ENCODE measurements at places on chromosomes 4 and X.

DNA sequence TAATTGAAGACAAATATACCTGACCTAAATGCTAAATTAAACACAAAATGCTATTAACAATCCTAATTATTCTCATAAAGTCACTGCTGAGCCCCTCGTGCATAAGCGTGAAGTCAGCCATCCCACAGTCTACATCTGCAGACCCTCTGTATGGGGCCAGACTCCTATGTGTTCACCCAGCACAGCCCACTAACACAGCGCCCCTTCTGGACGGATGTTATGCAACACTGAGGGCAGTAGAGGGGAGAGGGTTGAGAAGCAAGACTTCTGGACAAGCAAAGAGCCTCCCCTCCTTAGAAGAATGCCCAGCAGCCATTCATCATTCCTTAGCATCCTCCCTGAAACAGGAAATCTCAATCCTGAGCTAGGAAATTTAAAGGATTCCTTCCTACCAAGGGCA is 7.9 kb downstream of the TRPC3 start:
- peak; percentile 29 for DNase-seq

- DNase-seq, result no peak
These were observed 547.5 kb downstream of the NLGN4X start for GRCh38 chrX:5681159-5681558.

DNA sequence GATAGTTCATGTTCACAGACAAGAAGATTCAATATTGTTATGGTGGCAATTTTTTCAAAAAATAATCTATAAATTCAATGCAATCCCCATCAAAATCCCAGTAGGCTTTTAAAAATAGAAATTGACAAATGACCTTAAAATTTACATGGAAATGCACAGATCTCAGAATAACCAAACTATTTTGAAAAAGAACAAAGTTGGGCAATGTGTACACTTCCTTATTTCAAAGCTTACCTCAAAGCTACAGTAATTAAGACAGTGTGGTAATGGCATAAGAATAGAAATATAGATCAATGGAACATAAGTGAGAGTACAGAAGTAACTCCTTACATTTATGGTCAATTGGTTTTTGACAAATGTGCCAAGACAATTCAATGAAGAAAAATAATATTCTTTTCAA is 39.0 kb downstream of the FRMD7 start:
- DNase-seq, result no peak

- DNase-seq, result peak; percentile 49
These were observed 393 bp downstream of the SH3KBP1 start for GRCh38 chrX:19886883-19887531.

GRCh38 chr4:20612313-20612712 is 87.9 kb upstream of the PACRGL start:
- no peak for DNase-seq

- DNase-seq, result no peak
These were observed 31.5 kb upstream of the HDAC8 start for GRCh38 chrX:72604112-72604511.

DNA sequence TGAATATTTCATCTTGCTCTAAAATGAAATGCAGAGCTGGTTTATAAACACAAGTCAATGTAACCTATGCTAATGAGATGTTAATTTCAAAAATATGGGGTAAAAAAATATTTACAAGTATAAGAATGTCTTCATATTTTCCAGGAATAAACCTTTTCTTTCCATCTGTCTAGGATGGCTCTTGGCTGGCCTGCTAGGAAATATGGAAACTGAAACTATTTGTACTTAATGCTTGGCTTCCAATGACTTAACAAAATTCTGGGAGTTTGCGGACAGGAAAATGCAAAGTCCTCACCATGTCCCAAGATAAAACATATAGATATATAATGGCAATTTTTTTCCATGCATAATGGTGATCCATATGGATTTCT is 168.1 kb downstream of the SCFD2 start:
- DNase-seq, result no peak
